ENCODE measurements at places on chromosomes 3 and 15.

- no peak for DNase-seq
Measured at GRCh38 chr15:93291380-93291779, 202.4 kb upstream of the RGMA start.

GRCh38 chr3:160780245-160780644 is 24.2 kb downstream of the PPM1L start:
- DNase-seq, result no peak

GRCh38 chr3:79067734-79068133 is 700.1 kb downstream of the ROBO1 start:
- no peak for DNase-seq

GRCh38 chr3:16522834-16523233 is 9.3 kb upstream of the RFTN1 start:
- no peak for DNase-seq

DNA sequence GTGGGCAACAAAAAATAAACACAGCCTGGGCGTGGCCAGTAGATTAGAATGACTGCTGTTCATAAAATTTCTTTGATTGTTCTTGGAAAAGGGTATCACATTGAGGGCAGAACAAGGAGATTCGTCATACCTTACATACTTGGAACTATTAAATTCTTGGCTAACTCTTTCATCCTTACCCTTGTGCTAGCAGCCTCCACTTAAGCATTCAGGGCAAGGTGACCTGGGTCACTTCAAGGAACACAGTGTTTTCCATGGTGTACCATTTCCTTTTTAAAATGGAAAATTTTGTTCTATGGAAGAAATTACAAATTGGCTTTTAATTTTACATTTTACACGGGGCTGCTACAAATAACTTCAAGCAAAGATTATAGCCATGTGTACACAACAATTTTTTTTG is 60.8 kb downstream of the MINDY4B start:
- DNase-seq, result no peak

DNA sequence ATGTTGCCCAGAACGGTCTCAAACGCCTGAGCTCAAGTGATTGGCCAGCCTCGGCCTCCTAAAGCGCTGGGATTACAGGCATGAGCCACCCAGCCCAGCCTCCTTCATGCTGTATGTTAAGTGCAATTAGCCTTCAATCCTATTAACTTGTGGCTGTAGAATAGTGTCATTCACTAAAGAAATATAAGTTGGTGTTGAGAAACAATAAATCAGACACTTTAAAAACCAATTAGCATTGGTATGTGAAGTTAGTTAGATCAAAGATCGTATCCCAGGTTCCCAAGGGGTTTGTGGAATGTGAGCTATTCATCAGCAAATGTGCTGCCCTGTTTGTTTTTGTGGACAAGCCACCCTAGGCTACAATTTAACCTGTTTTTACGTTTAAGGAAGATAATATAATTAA is 11.0 kb upstream of the PIK3CB start:
- DNase-seq, result no peak

DNA sequence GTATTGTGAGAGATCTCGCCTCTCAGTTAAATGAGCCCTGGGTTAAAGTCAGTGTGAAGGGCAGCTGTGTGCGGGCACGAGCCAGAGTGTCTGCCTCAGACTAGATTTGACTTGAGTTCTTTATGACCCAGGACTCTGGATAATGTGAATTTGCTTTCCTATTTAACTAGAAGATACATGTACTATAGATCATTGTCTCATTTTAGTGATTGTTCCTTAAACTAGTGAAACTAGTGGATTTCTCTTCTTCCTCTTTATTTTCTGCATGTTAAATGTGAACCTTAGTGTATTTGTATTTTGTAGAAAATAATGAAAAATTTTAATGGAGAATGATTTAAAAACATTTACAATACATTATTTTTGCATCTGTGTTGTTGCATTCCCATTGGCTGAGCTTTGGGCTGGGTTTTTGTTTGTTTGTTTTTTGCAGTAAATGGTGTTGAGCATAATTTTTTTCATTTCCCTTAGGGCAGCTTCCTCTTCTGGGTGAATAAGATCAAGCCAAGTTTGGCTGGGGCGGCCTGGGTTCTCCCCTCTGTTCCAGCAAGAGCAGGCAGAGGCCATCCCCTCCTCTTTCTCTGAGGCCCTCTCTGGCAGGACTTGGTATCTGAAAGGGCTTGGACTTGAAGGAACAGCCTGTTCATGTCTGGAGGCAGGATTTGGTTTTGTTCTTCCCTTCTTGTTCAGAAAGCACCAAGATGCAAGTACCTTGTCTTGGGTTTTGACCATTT is 15.0 kb downstream of the GCSAM start:
- peak; percentile 16 for DNase-seq

DNA sequence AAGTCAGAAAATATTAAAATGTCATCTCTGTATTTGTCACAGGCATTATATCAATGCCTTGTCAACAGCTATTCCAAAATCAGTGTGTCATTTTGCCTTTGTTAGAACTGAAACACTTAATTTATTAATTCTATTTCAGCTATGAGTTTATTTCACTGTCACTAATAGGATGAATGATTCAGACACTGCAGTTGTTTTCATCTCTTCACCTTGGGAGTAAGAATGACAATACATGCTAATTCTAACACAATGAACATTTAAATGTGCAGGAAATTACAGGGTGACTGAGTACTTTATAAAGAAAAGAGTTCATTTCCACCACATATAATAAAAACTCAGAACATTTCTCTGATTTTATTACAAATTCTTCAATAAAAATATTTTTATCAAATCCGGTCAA is 109.7 kb downstream of the P2RY1 start:
- DNase-seq, result no peak

- DNase-seq, result no peak
Measured at GRCh38 chr3:166445865-166446264, 608.6 kb upstream of the BCHE start.

- peak; percentile 27 for DNase-seq
Measured at GRCh38 chr3:9808345-9809037, 1.6 kb upstream of the TTLL3 start.

DNA sequence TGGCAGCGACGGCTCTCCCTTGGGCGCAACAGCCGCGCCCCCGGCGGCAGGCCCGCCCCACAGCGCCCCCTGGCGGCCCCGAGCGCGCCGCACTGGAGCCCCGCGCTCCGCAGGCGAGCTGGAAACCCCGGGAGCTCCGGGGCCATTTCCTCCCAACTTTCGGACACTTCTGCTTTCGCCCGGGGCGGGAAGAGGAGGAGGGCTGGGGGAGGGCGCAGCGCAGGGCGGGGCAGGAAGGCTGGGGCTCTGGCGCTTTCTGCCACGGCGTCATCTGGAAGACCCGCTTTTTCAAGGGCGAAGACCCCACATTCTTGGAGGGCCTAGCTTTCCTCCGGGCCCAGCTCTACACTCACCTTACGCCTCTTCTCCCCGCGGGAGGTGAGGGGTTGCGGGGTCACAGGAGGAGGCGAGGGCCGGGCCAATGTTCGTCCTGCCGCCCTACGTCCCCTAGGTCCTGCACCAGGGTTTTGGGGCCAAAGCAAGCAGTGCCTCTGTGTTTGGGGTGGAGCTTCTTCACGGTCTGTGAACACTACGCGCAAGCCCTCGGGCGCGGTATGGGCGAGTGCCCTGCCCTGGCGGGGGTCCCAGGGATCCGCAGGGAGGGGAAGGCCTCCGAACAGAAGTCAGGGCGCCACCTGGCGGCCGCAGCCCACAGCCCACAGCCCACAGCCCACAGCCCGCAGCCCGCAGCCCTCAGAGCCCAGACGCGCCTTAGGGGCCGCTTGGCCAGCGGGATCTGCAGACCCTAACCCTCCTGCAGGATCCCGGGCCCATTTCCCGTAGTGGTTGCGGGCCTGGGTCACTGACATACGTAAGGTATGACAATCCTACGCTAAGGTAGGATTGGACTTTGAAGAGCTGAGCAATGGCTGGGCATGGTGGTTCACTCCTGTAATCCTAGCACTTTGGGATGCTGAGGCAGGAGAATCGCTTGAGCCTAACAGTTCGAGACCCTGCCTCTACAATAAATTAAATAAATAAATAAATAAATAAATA is 31.1 kb downstream of the FOXL2 start:
- peak; percentile 98 for DNase-seq

DNA sequence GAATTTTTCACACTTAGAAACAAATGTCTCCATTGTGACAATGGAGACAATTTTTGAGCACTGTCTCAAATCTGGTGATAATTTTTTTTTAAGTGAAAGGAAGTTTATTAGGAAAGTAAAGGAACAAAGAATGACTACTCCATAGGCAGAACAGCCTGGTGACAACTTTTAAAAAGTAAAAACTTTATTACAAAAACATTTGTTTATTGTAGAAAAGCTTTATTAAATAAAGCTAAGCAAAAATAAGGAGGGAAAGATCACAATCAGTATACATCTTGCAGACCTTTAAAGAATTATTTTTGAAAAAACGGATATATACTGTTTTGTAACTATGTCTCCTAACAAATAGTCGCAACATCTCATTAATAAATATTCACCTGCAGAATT is 688 bp upstream of the OXSM start:
- no peak for DNase-seq

DNA sequence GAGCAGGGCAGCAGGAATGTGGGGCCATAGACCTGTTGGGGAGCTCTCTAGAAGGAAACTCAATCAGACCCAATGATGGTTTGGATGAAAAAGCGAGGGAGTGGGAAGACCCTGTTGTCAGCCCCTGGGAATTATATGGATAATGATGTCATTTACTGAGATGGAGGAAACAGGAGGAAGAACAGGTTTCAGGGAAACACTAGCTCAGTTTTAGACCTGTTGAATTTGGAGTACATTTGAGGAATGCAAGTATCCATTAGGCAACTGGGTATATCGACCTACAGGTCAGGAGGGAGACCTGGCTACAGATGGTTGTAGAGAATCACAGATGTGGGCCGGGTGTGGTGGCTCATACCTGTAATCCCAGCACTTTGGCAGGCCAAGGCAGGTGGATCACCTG is 266.9 kb upstream of the NR2E3 start:
- no peak for DNase-seq

GRCh38 chr15:31970007-31970406 is 60.3 kb upstream of the CHRNA7 start:
- DNase-seq, result no peak
